Stimulated activated CD8-positive, alpha-beta memory T cell treated with anti-CD3 and anti-CD28 coated beads, Interleukin-15, amount 100 ng/mL, for 24 hours (primary cell): ENCODE measurements at places on chromosomes 4 and X.

GRCh38 chrX:97633798-97634197 is 750.1 kb downstream of the RPA4 start:
- no peak for DNase-seq

DNA sequence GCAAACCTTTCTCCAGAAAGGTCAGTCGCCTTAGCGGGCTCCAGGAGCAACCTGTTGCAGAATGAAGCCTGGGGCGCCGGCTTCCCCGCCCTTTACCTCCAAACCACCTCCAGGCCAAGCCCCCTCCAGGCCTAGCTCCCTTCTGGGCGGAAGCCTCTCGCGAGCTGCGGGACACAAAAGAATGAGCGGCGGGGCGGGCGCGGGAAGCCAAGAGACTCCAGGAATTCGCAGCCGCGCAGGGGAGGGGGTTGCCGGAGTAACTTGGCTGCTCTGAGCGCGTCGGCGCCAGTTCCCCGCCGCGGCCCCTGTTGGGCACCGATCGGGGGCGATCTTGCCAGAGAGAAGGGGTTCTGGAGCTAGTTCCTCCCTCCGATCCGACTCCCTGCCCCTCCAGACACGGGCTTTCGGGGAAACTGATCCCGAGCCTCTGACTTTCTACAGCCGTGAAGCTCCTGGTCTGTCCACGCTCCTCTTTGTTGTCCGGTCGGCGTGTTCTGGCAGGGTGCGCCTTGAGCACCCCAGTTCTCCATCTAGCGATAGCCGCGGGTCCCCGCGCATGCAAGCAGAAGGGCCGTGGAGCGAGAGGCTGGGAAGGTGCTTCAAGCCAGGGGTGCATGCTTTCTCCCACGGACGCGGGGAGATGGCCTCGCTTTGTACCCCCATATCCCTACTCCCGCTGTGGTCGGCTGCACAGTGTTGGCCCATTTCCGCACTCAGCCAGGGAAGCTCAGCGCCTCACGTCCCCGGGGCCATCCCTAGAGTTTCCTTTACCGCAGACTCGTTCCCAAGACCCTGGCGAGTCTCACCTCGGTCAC is 1.2 kb downstream of the PROM1 start:
- DNase-seq, result no peak

DNA sequence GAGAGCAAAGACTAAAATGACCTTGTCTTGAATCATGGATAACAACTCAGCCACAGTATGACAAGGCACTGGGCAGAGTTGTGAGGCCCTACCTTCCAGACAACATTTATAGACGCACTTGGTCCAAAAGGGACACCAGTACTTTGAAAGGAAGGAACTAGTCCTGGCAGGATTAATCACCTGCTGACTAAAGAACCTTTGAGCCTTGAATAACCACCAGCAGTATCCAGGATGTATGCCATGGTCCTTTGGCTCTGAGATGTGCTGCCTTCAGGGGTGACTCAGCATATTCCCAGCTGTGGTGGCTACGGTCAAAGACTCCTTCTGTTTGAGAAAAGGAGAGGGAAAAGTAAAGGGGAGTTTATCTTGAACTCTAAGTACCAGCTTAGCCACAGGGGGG is 118.1 kb upstream of the PRR32 start:
- DNase-seq, result no peak

DNA sequence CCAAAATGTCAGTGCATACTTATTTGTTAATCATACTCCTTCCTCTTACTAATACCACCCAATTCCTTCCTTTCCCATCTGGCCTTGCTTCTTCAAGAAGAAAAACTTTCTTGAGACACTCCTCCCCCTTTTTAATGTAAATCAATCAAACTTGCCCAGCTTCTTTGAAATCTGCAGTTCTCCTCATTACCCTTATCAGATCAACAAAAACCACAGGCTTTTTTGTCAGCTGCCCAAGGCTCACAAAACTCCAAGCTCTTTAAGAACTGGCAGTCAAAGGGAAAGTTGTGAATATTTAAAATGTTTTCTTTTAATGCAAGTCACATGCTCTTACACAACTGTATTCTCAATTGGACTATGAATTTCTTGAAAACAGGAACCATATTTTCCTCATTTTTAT is 11.3 kb upstream of the MYOZ2 start:
- DNase-seq, result no peak

- no peak for DNase-seq
These were observed 79.4 kb downstream of the ADGRG4 start for GRCh38 chrX:136380010-136380769.

DNA sequence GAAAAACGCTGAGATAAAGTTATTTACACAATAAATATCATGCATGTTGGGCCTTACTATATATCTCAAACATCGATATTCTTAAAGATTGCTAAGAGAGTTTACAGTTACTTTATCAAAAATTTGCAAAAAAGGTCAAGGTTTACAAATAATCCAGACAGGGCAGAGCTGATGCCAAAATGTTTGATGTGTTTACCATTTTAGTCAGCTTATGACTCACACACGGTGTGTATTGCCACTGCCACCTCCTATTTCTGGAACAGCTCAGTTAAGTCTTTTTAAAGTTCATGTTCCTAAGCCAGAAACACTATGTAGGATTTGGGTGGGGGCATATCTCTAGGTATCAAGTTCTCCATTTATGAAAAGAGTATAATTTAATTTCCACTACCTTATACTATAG is 580.6 kb downstream of the INPP4B start:
- DNase-seq, result no peak

GRCh38 chrX:130018143-130018542 is 35.7 kb downstream of the BCORL1 start:
- DNase-seq, result no peak

DNA sequence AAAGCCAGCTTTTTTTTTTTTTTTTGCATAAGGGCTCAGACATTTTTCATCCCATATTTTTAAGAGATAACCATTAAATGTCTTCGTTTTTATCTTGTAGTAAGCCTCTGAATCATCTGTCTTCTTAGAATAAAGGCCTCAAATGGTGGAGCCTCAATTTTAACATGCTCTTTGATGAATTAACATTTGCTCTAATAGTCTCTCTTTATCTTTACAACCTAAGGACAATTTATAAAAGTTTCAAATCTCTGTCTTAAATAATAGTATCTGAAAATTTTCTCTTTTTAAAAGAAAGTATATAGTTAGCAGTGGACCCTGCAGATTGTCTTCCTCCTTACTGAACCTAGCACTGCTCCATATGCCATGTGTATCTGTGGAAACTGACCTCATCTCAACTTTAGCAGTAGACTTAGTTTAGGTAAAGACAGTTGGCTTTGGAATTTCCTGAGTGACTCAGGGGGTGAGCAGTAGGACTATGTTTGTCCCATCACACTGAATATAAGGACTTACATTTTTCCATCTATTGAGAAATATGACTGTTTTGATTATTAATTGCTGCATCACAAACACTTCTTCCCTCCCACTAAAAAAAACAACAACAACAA is 1658.0 kb downstream of the STIM2 start:
- no peak for DNase-seq

- DNase-seq, result no peak
These were observed 176.6 kb downstream of the NR3C2 start for GRCh38 chr4:148265627-148266026.

DNA sequence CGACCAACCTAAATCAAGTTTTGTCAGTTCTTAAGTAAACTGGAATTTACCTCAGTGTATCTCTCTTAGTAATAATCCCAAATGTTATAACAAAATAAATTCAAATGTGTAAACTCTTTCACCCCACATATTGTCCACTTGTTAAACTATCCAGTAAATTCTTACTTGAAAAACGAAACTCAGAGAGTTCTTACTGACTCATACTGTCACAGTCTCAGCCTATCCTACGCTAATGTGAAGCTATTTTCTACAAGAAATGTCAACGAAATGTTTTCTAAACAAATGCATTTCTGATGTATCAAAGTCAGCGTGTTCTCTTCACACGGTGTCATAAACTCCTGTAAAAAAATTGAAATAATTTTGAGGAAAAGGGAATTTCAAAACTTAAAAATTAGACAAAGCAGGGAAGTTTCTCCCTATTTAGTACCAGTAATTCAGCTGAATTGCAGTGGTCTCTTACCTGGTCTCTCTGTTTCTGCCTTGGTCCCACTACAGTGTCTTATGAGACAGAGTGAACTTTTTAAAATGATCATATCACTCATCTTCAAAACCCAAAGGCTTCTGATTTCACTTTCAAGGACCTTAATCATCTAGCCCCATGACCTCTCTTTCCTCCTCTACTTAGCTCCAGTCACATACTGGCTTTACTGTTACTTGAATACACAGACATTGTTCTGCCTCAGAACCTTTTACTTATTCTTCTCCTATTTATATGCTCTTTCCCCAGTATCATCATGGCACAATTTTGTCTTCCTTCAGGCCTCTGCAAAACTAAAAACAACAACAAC is 63.3 kb downstream of the DCAF8L1 start:
- DNase-seq, result no peak

GRCh38 chrX:133215747-133216146 is 2.4 kb downstream of the TFDP3 start:
- DNase-seq, result no peak

DNA sequence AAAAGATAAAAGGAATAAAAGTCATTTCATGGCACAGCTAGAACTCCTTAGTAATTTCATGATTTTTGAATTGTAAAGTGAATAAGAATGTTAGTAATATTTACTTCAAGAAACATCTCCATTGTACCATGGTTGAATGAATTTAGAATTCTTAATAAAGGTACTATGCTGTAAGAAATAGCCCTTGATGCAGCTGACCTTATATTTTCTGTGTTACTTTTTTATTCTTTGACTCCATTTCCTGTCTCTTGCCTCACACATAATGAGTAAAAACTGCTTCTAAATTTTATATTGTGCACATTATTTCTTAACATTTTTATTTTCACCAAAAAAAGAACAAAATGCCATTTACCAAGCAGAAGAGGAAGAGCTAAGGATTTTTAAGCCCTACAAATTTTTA is 81.9 kb upstream of the PDHA2 start:
- DNase-seq, result no peak

DNA sequence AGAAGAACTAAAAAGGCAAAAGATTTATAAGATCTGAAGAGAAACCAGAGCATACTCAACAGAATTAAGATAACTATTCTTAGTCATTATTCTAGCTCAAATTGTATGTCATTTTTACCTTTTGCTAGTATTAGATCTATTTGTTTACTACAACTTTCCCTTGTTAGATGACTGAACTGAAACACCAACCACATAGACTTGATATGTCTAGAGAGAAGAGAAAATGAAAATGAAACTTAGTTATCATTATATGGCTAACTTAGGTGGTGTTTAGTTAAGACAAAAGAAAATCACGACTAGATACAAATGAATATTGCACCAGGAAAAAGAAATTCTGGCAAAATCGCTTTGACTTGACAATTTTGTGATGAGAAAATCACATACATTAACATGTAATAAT is 690.8 kb downstream of the PCDH18 start:
- DNase-seq, result no peak

DNA sequence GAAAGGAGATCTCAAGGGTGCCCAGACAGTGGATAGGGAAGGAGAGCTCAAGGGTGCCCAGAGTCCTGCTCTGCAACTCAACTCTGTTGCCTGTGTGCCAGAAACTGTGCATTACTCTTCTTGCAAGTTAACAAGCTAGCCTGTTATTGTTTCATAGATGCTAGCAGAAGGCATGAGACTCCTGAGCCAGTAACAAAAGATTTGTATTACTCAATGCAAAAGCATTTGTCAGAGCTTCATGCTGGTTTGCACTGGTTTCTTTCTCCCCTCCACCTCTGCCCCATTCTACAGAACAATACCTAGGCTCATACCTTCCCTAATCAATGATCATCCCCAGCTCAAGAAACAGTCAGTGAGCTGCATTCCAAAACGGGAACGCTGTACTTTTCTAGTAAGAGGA is 124.5 kb upstream of the NEIL3 start:
- DNase-seq, result no peak

DNA sequence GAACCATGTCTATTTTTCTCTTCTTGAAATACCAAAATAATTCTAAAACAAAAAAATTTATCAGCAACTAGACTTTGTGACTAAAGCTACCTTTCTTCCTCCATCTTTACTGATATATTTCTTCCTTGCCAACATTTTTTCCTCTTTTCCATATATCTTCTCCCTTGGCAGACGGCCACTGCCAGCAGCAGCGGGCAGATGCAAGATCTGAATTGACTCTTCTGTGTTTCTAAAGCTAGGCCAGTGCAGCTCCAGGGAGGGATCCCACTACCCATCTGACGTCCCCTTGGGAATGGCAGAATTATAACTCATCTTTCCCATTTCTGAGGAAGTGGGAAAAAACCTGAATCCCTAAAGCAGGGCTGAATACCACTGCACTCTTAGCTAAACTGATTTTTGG is 206.4 kb downstream of the NR3C2 start:
- no peak for DNase-seq

- DNase-seq, result no peak
These were observed 42.1 kb downstream of the SLC2A9 start for GRCh38 chr4:9979101-9979701.

DNA sequence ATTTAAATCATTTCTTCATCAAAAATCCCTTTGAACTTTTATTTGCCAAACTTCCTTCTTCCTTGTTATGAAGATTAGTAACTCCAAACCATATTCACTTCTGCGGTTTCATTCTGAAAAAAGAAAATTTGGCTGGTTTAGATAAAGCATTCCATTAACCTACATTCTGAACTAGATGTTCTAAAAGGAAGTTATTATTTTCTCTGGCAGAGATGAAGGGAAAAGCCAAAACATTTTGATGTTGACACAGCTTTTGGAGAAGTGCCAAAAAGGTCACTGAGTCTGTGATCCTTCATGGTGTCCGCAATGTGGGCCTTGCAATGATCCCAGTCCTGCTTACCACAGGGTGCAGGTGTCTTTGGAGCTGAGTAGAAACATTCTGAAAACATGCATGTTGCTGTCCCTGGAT is 36.0 kb downstream of the CXCL8 start:
- no peak for DNase-seq

- no peak for DNase-seq
These were observed 74.5 kb downstream of the FRYL start for GRCh38 chr4:48705609-48706008.

DNA sequence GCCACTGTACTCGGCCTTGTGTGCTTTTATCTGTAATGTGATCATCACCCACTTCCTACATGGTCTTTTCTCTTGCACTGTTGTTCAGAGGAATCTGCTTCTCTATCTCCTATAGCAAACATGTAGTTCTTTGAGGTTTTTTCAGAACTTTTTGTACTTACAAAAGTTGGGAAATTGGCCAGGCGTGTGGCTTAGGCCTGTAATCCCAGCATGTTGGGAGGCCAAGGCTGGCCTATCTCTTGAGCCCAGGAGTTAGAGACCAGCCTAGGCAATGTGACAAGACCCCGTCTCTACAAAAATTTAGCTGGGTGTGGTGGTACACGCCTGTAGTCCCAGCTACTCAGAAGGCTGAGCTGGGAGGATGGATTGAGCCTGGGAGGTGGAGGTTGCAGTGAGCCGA is 30.4 kb downstream of the TAF1 start:
- no peak for DNase-seq

- no peak for DNase-seq
These were observed 2.0 kb downstream of the HSPA4L start for GRCh38 chr4:127783955-127784770.
